ENCODE measurements at places on chromosomes 1 and 21. TPM values are rescaled to one million over a fixed set of nuclear protein-coding genes. Genes with fewer than 3 reads are reported as not detected.

The HRNR gene
- not detected for total RNA-seq

The PLPPR5 gene
- 0.09 TPM for total RNA-seq

The HSD3B1 gene
- not detected for total RNA-seq

The CRP gene
- not detected for total RNA-seq

The PRKAA2 gene
- total RNA-seq = 11.6 TPM

The SPATA1 gene
- 2.5 TPM for total RNA-seq

The CHI3L2 gene
- 27.2 TPM for total RNA-seq

The MAP3K21 gene
- 21.6 TPM for total RNA-seq

The PIK3CD gene
- total RNA-seq = 19.7 TPM

All from kidney (tissue), 22 donors.